Activated CD4-positive, alpha-beta T cell treated with anti-CD3 and anti-CD28 coated beads, Interleukin-2, amount 50 U/mL, for 24 hours (primary cell): ENCODE measurements at places on chromosomes 4 and X.

DNA sequence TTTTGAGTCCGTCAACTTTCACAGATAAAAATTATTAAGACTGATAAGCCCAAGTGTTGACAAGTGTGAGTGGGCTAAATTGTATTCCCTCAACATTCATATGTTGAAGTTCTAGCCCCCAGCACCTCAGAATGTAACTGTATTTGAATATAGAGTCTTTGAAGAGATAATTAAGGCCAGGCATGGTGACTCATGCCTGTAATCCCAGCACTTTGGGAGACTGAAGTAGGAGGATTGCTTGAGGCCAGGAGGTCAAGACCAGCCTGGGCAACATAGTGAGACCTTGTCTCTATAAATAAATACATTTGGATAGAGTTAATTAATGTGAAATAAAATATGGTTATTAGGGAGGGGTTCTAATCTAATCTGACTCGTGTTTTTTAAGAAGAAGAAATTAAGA is 29.7 kb upstream of the SLC25A4 start:
- no peak for DNase-seq

- no peak for DNase-seq
Measured at GRCh38 chr4:138445098-138445497, 202.9 kb upstream of the SLC7A11 start.

DNA sequence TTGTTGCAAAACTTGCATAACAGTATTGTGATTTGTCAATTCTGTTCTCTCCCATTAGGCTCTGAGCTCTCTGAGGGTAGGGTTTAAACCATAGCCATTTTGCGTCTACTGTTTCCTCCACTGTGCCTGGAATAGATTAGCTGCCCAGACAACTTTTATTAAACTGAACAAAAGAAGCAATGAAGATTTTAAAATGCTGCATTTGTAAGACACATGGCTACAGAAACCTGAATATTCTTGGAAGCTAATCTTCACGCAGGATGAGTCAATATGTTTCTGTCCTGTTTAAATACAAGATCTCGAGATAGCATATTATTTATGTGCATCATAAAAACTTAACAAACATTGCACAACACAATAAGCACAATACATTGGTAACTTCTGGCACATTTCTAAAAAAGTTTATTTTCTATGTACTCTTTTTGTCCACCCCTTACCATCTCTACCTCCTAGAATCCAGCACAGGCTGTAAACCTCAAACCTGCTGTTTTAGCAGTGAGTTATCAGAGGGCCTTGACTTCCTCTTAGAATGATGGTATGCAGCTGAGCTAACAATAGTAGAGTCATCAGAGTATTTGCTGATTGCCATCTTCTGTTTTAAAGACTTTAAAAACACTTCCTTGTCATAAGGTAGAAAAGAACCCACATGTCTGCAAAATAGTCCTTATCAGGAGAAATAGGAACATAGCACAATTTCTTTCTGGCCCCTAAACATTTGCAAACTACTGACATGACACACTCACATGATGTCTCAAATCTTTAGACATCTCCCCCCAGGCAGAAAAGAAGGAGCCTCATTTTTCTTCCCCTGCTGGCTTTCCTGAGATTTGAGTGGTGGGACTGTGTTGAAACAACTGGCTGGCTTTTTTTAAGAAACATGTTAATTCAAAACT is 10.6 kb upstream of the CCNG2 start:
- no peak for DNase-seq

DNA sequence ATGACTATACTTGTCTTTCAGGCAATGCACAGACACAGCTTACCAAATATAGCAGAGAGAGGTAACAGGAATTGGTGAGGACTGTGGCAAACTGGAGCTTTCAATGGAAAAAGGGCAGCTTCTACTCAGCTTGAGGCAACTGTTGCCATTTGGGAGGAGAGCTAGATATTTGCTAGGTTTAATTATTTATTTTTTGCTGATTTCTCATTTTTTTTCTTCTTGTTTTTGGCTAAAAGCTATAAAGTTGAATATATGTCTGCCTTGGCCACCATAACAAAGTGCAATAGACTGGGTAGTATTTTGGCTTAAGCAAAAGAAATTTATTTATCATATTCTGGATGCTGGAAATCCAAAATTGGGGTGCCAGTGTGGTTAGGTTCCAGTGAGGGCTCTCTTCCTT is 93.9 kb downstream of the LDB2 start:
- no peak for DNase-seq

- DNase-seq: no peak
Measured at GRCh38 chrX:117610806-117611205, 505.8 kb downstream of the KLHL13 start.
